ENCODE measurements at places on chromosomes 6 and 20.

DNA sequence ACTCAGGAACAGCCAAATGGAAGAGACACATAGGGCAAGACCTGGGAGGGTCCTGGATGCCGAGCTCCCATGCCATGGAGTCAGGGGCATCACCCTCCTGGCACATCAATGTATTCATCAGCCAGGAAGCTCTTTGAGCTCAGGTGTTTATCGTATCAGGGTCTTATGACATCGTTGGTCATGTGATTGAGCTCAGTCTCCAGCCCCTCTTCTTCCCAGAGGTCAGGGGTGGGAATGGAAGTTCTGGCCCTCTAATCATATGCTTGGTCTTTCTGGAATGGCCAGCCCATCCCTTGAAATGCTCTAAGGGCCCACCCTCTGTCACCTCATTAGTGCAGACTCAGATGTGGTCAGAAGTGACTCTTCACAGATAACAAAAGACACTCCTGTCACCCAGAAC is 52.4 kb upstream of the TULP4 start:
- DNase-seq = no peak

- no peak for DNase-seq
These were observed 25.5 kb upstream of the FKBP1A start for GRCh38 chr20:1418350-1418749.

DNA sequence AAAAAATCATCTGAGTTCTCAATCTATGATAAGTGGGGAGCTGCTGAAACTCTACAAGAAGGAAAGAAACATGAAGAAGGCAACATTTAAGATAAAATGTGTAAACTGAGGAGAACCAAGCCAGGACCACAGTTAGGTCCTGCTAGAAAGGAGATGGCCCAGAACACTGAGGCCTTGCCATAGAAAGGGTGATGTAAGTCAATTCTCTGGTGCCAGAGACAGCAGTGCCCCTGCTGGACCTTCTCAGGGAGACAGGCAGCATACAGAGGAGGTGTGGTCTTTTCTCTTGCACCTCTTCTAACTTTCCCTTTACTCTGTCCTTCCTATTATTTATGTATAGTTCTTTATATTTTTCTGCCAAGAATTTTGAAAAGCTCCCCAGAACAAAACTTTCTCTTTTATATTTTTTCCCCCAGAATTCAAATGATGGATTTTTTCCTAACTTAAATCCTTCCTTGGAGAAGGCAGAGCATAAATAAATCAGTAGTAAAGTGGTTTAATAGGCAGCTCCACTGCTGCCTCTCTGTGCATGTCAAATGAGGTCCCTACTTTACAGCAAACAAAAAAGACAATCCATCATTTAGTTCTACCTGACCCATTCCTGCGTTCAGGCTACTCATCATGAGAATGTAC is 9.0 kb downstream of the UQCC2 start:
- no peak for DNase-seq

DNA sequence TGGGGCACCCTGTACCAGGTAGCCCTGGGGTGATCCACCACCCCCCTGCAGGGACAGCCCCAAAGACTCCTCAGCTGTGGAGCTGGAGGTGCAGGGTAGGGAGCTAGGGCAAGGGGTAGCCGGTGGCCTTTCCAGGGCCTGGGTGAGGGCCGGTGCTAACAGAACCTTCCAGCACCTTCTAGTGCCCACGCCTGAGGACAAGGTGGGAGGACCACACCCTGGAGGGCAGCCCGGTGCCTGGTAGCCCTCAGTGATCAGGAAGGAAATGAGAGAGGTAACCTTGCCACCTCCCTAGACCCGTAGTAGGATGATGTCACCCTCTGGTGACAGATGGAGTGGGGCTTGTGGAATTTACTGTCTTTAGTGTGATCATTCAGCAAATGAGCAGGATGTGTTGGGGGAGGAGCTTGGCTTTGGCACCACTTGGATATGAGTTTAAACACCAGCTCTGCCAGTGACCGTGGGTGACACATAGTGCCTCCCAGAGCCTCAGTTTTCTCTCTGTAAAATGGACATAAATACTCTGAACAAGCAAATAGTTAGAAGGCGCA is 187.7 kb downstream of the NFATC2 start:
- no peak for DNase-seq

- DNase-seq = no peak
These were observed 301.2 kb downstream of the PLCB1 start for GRCh38 chr20:8433291-8433690.

- no peak for DNase-seq
These were observed 170.3 kb upstream of the PDE7B start for GRCh38 chr6:135680964-135681913.

DNA sequence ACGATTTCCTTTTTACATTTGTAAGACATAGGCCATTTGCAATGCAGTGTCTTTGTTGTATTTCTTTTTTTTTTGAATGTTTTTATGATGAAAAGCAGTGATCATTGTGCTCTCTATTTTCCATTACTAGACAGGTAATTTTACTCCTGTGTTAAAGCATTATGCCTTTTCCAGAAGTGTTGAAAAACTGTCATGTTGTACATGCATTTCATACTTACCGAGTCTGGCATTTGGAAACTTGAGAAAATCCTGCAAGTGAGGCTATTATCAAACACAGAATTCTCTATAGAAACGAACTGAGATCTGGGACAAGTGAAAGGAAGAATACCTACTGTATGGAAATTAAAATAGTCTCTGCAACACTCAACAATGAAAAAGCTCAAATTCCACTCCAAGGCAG is 78.6 kb upstream of the CNR1 start:
- no peak for DNase-seq

DNA sequence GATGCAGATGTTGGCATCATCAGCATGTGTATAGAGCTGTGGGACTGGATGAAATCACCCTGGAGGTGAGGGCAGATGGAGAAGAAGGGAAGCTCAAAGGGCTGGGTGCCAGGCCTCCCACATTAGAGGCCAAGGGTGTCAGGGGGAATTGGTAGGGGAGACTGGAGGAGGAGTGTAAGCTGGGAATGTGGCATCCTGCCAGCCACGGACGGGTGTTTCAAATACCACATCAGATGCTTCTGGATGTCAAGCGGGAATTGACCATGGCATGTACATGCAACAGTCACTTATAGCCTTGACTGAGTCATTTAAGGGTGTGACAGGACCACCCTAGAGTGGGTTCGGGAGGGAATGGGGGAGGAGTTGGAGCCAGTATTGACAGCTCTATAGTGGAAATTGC is 9.6 kb downstream of the ERGIC3 start:
- DNase-seq = no peak

- no peak for DNase-seq
These were observed 78.3 kb downstream of the PERP start for GRCh38 chr6:138028893-138029292.

DNA sequence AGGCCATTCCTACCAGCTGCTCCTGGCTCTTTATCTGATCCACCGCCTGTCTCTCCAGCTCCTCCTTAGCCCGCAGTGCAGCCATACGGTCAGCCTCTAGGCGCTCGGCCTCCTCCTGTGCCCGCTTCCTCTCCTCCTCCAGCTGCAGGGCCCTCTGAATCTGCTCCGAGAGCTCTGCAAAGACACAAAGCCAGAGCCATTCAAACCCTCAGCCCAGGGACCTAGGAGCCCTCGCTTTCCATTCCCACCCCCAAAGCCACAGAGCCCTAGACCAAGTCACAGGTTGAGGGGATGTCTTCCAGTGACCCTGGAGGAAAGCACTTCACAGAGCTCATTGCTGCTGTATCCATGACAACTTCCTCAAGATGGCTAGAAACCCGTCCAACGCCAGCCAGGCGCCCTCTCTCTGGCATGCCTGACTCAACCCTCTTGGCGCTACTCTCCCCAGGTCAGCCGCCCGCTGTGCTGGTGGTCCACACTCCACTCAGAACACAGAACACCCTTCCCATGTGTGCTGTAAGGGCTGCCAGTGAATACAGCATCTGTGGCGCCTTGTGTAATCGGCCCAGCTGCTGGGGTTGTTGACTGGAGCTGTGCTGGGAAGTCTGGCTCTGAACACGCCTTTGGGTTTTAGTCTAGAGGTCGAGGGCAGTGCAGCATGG is 49.3 kb downstream of the EZR start:
- no peak for DNase-seq

- no peak for DNase-seq
These were observed 27.5 kb downstream of the RSPH3 start for GRCh38 chr6:158972241-158973233.

- DNase-seq = no peak
These were observed 730.4 kb downstream of the KIF16B start for GRCh38 chr20:15842872-15843271.

Measured in T follicular helper cell (primary cell).